ENCODE measurements at places on chromosomes 5 and 9.

GRCh38 chr5:147190331-147190730, 44.5 kb upstream of the STK32A start:
- DNase-seq = no peak

GRCh38 chr5:73909474-73909873, 283.5 kb downstream of the ARHGEF28 start:
- no peak for DNase-seq

DNA sequence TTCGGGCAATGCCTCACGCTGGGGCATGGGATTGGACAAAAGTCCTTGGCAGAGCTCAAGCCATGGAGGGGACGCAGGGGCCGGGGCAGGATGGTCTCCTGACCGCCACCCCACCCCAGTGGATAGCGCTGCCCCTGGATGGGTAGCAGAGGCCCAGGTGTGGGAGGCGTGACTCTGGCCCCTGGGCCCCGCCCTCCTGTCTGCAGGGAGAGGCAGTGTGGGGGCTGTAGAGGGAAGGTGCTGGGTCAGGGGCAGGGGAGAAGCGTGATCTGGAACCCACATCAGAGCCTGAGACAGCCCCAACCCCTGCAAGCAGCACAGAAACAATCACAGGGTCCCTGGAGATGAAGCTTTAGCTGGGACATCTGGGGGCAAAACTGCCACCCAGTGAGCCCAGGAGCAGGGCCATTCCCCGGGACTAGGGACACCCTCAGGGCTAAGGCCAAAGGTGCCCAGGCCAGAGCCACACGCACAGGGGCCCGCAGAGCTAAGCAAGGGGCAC, 36.2 kb downstream of the NACC2 start:
- DNase-seq = no peak

- DNase-seq = no peak
Measured at GRCh38 chr9:125633116-125633745, 73.8 kb downstream of the MAPKAP1 start.

Data from activated T-cell treated with anti-CD3 and anti-CD28 coated beads for 24 hours (primary cell).